ENCODE measurements at places on chromosomes 3 and 15. TPM values are rescaled to one million over a fixed set of nuclear protein-coding genes. Genes with fewer than 3 reads are reported as not detected.

- peak overlapping the region; percentile 84 for H3K27ac ChIP-seq
- no peaks in the 10 kb centered on the region for H3K27me3 ChIP-seq
- no peak overlapping the region for H3K4me3 ChIP-seq
Observed at GRCh38 chr15:58490086-58490887, 58.5 kb downstream of the LIPC start.

- H3K4me3 ChIP-seq: no peak overlapping the region
- H3K27ac ChIP-seq: no peak overlapping the region
- no peak for DNase-seq
Observed at GRCh38 chr3:156416846-156417558, 137.9 kb downstream of the SSR3 start.

DUOX1 gene
- 0.71 TPM for total RNA-seq

TMEM207 gene
- not detected for total RNA-seq

DNA sequence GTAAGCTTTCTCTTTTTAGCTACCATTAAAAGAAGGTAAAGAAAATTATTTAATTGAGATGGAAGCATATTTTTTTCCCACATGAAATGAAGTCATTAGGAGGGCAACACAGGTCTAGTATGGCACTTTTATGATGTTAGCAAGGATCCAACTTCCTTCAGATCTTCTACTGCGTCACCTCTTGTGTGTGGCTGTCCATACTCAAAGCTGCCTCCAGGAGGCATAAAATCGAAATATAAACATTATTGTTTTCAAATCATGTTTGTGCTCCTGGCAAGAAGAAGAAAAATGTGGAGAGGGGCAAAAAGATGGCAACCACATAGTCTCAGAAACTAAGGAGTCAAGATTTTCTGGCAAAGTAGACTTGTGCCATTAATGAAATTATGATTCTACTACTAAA is 791.7 kb upstream of the EPHA6 start:
- H3K36me3 ChIP-seq: no peaks in the 10 kb centered on the region
- no peak for DNase-seq
- H3K27ac ChIP-seq: no peak overlapping the region
- no peak overlapping the region for H3K4me3 ChIP-seq

DNA sequence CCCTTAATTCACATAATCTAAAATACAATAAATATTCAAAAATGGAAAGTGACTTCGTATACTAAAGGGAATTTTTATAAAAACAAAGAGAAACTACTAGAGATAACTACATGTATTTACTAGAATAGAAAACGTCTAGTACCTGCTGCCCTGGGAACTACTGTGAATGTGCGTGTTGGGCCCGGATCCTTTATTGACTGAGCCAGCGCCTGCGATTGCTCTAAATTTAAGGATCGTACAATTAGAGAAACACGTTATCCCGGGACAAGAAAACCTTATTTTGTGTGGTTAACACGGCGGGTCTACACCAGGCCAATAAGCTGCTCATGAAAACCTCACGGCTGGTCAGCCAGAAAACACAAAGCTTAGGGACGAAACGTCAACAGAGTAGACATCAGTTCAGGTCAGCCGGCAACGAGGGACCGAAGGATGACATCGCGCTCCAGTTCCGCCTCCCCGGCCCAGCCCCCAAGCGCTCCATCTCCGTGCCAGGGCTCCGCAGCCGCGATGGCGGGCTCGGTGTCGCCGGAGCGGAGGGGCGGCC is 555 bp downstream of the TM2D3 start:
- DNase-seq: no peak
- no peaks in the 10 kb centered on the region for H3K27me3 ChIP-seq
- H3K4me1 ChIP-seq: no peaks in the 10 kb centered on the region
- peaks cover under 1% of the 10 kb centered on the region for H3K36me3 ChIP-seq
- peak overlapping the region; percentile 93 for H3K27ac ChIP-seq

FSIP1 gene
- total RNA-seq: 1.2 TPM

DNA sequence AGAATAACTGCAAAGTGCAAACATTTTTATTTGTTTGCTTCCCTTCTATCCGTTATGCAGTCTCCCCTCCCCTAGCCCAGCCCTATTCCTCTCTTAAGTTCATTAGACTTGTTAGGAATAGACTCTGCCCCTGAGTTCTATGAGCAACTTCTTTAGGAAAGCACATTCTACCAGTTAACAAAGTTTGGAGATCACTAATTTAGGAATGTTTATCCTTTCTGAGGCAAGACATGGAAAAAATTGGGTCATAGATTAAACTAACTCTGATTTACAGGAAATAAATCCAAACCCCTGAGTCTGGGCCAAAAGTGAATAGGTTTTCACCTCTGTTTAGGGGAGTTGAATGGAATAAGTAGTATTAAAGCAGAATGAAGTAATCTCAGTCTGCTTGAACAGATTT is 34.4 kb downstream of the C3orf80 start:
- H3K4me1 ChIP-seq: no peaks in the 10 kb centered on the region
- H3K4me3 ChIP-seq: no peak overlapping the region
- no peaks in the 10 kb centered on the region for H3K36me3 ChIP-seq
- no peaks in the 10 kb centered on the region for H3K27me3 ChIP-seq

DNA sequence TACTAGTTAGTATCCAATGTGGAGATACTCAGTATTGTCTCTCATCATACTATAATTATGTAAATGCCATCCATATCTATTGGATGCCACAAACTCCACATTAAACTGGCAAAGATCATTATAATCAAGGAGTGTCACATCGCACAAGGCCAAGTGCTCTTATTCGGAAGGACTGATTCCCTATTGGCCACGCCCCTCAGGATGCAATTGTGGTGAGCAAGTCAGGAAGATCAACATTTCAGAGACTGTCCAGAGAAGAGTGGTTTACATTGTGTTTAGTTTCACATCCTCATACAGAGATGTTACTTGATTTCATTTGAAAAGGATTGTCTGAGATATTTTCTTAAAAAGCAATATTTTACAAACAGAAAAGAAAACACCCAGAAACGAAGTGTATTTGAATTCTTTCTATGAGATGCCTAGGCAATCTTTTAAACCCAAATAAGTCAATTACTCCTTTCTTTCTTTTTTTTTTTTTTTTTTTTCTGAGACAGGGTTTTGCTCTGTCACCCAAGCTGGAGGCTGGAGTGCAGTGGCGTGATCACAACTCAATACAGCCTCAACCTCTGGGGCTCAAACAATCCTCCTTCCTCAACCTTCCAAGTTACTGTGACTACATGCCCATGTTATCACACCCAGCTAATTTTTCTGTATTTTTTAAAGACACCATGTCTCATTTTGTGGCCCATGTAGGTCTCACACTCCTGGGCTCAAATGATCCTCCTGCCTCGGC is 369.1 kb downstream of the RBMS3 start:
- DNase-seq: no peak
- no peaks in the 10 kb centered on the region for H3K36me3 ChIP-seq
- H3K27ac ChIP-seq: no peak overlapping the region
- H3K4me3 ChIP-seq: no peak overlapping the region

RASGRF1 gene
- 0.15 TPM for total RNA-seq

GRCh38 chr3:49628249-49628648 is 45.9 kb upstream of the APEH start:
- no peaks in the 10 kb centered on the region for H3K36me3 ChIP-seq
- no peak overlapping the region for H3K27ac ChIP-seq
- no peak overlapping the region for H3K4me3 ChIP-seq
- DNase-seq: no peak

DNA sequence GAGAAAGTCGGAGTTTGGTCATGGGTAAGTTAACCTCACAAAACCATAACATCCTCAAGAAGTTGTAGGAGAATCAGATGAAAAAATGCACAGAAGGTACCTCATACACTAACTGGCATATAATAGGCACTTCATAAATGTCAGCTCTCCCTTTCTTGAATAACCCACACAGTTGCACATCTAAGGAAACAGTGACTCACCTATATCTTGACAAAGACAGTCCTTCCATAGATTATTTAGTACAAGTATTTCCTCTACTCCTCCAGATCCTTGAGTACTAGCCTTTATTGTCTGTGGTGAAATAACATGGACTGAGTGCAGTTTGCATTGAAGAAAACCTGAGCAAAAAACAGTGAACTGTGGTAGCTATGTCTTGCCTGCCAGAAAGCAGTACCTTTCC is 46.6 kb downstream of the MAGI1 start:
- no peak overlapping the region for H3K27ac ChIP-seq
- H3K36me3 ChIP-seq: no peaks in the 10 kb centered on the region
- H3K27me3 ChIP-seq: no peaks in the 10 kb centered on the region
- H3K4me3 ChIP-seq: no peak overlapping the region
- peaks cover 2% of the 10 kb centered on the region for H3K4me1 ChIP-seq

CNTN4 gene
- total RNA-seq: 228 TPM

DLEC1 gene
- 0.26 TPM for total RNA-seq

DNA sequence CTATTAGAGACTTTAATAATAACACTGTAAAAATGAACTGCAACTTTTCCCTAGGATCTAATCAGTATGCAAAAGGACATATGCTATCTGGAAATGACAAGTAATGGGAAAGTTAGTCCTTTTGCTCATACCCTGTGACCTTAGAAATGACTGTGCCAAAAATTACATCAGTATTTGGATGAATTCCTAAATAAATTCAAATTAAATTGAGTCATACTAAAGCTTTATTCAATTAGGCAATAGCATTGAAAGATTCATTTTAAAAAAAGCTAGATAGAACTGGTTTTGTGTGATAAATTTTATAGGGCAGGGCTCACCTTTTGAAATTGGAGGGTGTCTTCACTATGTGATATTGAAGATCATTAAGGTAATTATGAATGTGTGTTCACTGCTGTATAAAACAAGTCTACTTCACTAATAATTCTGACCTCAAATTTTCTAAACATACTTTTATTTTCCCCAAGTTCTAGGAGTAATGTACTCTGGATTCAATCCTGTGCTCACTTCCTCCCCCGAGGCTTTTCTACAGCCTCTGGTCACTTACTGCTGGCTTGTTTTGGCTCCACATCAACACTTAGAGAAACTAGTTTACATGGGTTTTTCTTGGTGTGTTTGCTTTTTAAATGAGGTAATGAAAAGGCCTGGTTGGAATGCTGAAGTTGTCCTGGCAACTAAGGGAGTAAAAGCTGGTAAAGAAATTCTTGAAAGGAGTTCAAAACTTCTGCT is 44.4 kb upstream of the SPTSSB start:
- no peaks in the 10 kb centered on the region for H3K36me3 ChIP-seq
- H3K4me3 ChIP-seq: no peak overlapping the region
- peaks cover 2% of the 10 kb centered on the region for H3K4me1 ChIP-seq
- H3K27ac ChIP-seq: no peak overlapping the region

DNA sequence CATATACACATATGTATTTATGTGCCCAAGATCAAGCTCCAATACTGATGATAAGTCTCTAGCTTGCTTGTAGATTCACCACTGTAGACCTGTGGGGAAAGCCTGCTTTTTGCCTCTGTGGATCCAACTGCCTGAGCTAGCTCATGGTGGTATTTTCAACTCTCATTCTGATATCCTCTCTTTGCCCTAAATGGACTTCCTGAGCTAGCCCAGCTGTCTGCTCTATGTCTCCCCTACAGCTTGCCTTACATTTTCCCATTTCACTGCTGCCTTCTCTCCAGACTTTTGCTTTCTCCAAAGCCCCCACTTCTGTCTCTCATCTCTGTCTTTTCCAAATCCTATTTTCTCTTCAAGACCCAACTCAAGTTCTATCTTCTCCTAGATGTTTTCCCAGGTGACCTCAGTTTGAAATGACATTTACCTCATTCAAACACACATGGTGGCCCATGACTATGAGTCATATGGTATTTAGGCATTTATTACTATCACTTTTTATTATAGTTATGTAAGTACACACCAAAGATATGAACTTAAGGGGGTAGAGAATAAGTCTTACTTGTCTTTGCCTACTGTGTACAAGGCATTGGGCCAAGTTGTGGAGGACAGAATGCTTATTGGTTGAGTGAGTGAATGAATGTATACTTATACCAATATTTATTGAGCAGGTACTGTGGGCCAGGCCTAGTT is 191.7 kb downstream of the NR1D2 start:
- no peak for DNase-seq
- peaks cover 3% of the 10 kb centered on the region for H3K4me1 ChIP-seq
- H3K4me3 ChIP-seq: no peak overlapping the region
- H3K36me3 ChIP-seq: peaks cover 6% of the 10 kb centered on the region

DENND6A gene
- total RNA-seq: 41.0 TPM

- no peak overlapping the region for H3K27ac ChIP-seq
- no peak for DNase-seq
- no peaks in the 10 kb centered on the region for H3K36me3 ChIP-seq
Observed at GRCh38 chr3:168709073-168709472, 613.3 kb upstream of the GOLIM4 start.

DNA sequence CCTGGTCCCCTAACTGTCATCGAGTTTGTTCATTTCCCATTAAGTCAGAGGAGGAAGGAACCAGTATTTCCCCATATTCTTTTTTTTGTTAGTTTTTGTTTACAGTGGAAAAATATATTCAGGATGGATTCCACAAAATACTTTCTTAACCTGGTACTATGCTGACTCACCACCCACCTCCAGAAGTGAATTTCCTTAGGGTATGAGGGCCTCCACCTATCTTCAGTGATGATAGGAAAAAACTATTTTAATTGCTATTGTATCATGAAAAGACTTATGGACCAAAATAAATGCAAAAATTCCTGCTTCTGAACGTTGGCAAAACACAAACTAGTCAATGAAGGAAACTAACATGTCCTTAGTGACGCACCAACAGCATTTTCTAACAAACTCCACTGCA is 64.2 kb upstream of the FOXP1 start:
- no peak overlapping the region for H3K4me3 ChIP-seq
- no peak overlapping the region for H3K27ac ChIP-seq
- H3K27me3 ChIP-seq: no peaks in the 10 kb centered on the region
- H3K36me3 ChIP-seq: no peaks in the 10 kb centered on the region
- no peaks in the 10 kb centered on the region for H3K4me1 ChIP-seq

DNA sequence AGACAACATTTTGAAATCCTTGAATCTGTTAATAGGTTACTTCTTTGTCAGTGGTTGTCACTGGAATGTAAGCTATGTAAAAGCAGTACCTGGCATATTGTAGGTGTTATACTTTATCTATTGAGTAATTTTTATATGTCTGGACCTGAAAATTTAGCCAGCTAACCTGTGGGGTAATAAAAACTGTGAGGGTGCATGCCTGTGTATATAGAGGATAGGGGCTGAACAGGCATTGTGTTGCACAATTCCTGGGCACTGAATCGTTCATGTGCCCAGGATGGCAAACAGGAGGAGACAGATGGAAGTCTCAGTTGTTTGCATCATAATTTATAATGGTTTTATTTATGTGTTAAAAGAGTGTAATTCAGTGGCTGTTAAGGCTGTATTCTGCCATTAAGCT is 67.1 kb downstream of the ARMC8 start:
- no peaks in the 10 kb centered on the region for H3K4me1 ChIP-seq
- no peaks in the 10 kb centered on the region for H3K36me3 ChIP-seq
- no peak for DNase-seq
- H3K27me3 ChIP-seq: no peaks in the 10 kb centered on the region
- no peak overlapping the region for H3K4me3 ChIP-seq

ALS2CL gene
- total RNA-seq: 21.0 TPM

ANAPC13 gene
- total RNA-seq: 38.7 TPM

- no peaks in the 10 kb centered on the region for H3K36me3 ChIP-seq
- no peak overlapping the region for H3K27ac ChIP-seq
- H3K4me1 ChIP-seq: no peaks in the 10 kb centered on the region
Observed at GRCh38 chr15:45653702-45654424, 19.0 kb downstream of the SQOR start.

DNA sequence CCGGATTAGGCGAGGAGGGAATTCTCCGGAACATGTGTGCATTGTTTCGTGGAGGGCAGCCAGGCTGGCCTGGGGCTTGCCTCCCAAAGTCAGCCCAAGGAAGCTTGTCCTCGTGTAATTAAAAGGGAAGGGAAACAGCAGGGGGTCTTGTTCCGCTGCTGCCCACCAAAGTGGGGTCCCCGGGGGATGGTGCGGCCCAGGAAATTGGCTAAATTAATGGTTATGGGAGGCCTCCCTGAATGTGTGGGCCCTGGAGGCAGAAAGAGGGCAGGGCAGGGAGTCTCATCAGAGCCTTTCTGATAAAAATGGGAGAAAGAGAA is 118.1 kb downstream of the OPA1 start:
- no peak overlapping the region for H3K27ac ChIP-seq
- DNase-seq: no peak
- H3K27me3 ChIP-seq: no peaks in the 10 kb centered on the region
- H3K4me1 ChIP-seq: no peaks in the 10 kb centered on the region
